ENCODE measurements at places on chromosomes 2 and 18.

DNA sequence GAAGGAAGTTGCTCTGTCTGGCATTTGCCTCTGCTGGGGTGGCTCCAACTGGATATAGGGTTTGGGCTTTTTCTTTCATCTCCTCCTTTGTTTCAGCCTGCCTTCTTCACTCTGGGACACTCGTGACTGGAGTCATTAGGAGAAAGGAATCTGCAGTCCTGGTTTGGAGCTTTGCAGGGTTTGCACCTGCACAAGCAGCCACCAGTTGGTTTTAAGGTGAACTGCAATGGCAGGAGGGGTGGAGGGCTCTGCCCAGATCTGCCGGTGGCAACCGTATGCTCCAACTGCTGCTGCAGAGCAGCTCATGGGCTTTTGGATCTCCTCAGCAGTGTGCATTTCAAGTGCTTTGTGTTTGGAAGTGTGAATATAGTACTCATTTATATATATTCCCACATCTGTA, 131.3 kb upstream of the MGAT5 start:
- no peak for ATAC-seq

DNA sequence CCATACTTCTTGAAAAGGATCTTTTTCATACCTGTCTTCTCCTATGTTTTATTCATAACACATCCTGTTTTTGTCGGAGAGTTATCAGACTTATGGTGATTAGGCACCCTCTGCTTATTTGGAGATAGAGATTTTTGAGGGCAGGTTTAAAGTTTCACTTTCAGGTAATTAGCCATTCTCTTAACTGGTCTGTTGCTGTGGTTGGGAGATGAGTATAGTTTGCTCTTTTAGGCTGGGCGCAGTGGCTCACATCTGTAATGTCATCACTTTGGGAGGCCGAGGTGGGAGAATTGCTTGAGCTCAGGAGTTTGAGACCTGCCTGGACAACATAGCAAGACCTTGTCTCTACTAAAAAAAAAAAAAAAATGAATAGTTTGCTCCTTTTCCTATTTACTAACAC, 25.3 kb downstream of the SFTPB start:
- ATAC-seq, result no peak

- ATAC-seq, result no peak
Observed at GRCh38 chr2:4465671-4466070, 762.3 kb downstream of the DCDC2C start.

DNA sequence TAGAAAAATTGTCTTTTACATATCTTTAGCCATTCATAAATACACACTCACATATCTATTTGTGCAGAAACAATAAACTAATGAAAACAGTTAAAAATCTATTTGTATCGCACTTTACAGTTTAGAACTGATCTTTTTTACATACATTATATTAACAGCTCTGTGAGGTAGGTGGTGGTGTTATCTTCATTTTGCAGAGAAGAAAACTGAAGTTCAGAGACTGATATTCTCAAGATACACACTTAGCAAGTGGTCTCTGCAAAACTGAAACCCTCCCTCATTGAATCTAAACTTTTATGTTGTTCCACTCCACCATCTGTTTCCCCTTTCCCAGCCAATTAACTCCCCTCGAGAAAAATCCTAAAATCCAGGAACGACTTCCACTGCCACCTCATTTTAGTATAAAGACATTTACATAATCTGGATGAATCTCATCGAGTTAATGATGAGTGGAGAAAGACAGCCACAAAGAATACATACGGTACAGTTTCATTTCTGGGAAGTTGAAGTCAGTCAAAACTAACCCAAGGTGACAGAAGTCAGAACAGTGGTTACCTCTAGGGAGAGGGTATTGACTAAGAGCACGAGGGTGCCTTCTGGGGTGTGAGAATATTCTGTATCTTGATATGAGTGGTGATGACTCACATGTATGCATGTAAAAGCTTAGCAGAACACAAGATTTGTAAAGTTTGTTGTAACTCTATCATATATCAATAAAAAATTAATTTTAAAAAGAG, 524.2 kb upstream of the TCF4 start:
- peak; percentile 49 for ATAC-seq

DNA sequence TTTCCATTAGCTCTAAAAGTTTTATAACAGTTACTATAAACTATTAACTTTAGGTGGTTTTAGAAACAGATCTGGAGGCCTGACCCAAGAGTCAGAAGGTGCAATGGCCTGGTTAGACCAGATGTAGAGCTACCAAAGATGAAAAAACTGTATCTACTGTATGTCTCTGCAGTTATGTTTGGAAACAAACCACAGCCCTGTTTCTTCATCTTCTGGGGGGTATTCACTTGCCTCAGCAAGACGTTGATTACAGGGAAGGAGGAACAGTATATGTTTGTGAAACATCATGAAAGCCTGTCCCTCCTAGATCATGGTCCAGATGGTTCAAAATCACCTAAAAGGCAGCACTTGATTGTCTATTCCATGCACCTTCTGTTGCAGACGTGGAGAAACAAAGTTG, 220.2 kb downstream of the SUCLG1 start:
- ATAC-seq, result no peak

- ATAC-seq, result no peak
Observed at GRCh38 chr2:48183991-48184390, 277.7 kb upstream of the FBXO11 start.

DNA sequence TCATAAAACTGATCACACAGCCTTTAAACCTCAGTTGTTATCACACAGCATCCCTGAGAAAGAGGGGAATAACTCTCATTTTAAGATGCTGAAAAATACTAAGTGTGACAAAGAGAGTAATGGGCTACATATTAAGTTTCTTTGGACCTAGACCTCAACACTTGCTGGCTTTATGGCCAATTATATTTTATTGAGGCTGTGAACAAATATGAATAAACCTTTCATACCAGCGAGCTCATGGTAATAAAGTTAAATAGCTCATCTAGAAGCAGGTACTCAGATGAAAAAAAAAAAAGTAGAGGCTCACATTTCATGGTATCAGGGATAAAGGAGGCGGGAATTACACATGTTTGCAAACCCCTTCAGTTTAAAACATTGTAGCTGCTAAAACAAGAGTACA, 75.7 kb downstream of the DOCK10 start:
- ATAC-seq, result no peak

DNA sequence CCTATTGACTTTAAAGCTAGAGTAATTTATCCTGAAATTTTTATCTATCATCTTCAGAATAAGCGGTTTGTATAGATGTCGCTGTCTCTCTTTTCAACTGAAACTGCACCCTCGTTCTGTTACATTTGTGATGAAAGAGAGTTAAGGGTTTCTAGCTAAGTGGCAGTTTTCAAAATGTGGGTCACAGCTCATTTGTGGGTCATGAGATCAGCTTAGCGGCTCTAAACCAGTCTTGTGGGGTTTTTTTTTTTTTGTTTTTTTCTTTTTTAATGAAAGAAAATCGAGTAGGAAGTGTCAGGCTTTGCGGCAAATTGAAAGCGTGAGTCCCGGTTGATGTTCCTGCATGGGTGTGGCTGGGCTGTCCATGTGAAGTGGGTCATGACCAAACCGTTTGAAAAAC, 31.2 kb downstream of the SALL3 start:
- no peak for ATAC-seq
